NCI-H1092 (cell line): ENCODE measurements at places on chromosomes 5 and 9.

DNA sequence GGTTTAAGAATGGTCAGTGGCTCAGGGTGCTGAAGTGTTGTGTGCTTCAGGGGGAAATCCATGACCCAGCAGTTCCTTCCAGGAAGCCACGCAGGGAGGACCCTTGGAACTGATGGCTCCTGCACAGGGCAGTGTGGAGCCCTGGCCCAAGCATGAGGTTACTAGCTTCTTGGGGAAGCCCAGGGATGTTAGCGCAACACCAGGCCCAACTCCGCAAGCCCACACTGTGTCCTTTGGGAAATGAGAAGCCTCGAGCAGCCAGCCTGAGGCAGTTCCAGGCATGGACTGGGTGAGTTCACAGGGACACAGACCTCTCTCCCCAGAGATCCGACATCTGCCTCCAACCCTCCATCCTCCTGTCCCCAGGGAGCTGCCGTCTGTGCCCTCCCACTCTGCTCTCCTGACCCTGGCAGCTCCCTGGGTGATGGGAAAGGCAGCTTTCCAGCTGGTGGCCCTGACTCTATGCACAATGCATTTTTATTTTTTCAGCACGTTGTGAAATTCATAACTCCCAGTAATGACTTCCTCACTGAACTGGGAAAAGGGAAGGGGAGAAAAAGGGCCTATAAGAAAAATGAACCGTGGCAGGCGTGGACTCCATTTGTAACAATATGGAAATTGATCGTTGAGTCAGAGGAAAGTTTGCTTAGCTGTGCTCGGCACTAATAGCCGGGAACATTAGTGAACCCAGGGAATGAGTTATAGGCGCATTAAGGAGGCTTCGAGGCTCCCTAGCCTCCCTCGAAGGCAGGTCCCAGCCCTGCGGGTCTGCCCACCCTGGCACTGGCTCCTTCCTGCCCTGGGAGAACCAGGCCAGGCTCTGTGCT is 34.1 kb downstream of the LMX1B start:
- no peak for DNase-seq

GRCh38 chr5:179266291-179267070 is 78.8 kb downstream of the ADAMTS2 start:
- no peak for DNase-seq

DNA sequence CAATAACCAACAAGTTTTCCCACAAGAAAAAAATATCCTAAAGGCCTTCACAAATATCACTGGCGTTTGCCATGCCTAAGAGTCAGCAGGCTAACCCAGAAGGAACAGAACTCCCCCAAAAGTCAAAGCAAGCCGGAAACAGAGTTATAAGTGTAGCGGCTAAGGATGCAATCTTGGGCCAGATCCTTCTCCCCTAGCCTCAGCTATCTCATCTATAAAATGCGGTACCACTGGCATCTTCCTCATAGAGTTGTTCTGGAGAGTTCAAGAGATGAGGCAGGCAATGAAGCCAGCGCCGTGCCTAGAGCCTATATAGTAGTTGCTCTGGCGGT is 632 bp downstream of the DPM2 start:
- no peak for DNase-seq

DNA sequence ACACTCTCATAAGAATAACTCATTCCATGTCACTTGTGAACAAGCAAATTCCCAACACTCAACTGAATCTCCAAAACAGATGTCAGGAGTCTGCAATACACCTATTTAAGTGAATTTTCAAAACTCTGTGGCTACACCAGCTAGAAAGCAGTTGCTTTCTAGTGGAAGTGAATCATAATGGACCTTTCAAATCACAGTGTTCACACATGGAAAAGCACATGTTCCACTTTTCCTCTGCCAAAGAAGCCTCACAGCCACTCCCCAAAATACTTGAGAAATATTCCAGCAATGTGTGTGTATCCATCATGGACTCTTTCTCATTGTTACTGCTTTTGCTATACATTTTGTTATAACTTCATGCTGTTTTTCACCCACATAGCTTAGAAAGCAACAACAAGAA is 17.4 kb downstream of the MARCHF3 start:
- DNase-seq: no peak

- no peak for DNase-seq
Measured at GRCh38 chr9:93225892-93226291, 42.0 kb downstream of the WNK2 start.

- no peak for DNase-seq
Measured at GRCh38 chr9:17938035-17938655, 359.3 kb downstream of the SH3GL2 start.

GRCh38 chr9:125409217-125409636 is 147.6 kb downstream of the GAPVD1 start:
- no peak for DNase-seq

DNA sequence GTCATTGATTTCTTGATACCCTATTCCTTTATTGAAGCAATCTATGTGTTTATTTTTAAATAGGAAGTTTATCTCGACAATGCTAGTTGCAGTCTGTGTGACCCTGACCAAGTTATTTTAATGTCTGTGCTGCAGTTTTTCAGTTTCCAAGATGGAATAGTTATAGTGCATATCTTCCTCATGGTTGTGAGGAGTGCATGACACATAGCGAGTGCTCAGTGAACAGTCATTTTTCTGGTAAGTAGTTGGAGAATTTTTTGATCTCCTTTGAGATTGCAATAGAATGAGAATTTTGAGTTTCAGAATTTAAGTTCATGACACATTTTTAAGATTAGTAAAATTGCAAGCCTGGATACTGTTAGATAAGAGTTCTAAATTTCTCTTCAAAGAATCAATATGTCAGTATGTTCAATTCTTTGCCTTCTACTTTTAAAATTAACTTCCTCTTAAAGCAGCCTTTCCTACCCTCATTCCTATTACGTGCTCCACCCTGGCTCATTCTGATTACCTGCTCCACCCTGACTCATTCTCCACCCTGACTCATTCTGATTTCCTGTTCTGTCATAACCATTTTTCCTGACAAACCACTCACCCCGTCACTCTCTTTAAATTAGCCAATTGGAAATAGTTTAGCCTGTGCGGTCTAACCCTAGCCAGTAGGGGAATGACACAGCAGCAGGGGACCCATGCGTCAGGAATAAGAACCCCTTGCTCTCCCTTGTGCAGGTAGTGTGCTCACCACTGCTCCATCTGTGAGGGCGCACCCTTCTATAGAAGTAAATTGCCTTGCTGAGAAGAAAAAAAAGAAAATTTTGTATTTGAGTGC is 30.7 kb downstream of the SPIN1 start:
- no peak for DNase-seq

- DNase-seq: no peak
Measured at GRCh38 chr5:89228355-89228754, 345.4 kb upstream of the MEF2C start.

DNA sequence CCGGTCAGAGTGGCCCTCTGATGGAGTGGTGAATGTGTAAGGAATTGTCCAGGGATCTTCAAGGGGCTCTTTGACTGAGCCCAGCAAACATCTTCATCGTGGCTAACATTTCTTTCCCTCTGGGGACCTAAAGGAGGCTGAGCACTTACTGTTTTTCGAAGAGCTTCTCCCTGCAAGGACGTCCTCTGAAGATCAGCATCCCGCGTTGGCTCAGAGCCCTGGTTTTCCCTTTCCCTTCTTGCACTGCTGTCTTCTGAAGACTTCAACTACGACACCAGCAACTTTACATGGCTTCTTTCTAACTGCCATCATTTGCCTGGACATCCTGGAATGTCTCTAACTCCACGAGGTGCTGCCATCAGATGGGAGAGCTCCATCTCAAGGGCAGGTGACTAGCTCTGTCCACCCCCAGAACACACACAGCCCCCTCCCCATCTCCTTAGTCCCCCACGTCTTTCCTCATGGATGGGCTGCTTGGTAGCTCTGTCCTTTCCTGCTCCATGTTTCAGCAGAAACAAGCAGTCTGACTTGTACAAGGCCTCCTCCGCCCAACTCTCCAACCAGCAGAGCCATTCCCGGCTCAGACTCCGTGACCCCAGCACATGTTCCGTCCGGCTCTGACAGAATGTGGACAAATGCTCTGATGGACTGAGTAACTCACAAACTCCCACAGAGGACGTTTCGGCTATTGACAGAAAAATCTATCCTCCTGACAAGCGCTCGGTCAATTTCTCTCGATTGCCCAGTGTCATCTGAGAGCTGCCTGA is 17.1 kb downstream of the SHB start:
- DNase-seq: no peak

- DNase-seq: no peak
Measured at GRCh38 chr5:127227881-127228280, 62.7 kb upstream of the MEGF10 start.

DNA sequence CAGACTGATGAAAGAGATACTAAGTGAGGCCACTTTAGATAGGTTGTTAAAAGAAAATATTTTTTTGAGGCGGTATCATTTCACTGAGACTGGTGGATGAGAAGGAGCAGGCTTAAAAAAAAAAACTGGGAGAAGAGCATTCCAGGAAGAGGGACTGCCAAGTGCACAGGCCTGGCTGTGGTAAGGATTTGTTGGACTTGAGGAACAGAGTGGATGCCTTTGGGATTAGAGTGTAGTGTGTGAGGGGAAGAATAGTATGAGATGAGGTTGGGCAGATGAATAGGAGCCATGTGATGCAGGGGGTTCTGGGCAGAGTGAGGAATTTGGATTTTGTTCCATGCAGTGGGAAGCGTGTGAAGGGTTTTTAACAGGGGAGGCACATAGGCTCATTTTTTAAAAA is 57.9 kb downstream of the PBX3 start:
- DNase-seq: no peak

DNA sequence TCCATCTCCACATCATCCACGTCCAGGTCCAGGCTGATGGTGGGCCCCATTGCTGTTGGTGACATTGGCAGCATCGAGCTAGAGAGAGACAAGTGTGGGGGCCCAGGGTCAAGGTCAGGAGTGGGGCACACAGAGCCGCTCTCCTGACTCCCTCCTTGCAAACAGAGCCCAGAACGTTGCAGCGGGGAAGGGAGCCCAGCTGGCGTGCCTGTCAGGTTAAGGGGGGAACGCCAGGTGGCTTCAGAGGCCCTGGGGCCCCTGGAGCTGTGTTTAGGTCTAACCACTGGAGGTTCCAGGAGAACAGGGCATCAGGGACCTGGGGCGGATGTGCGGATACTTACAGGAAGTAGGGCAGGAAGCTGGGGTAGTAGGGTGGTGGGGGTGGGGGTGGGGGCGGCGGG is 7.5 kb downstream of the RNF44 start:
- DNase-seq: no peak

DNA sequence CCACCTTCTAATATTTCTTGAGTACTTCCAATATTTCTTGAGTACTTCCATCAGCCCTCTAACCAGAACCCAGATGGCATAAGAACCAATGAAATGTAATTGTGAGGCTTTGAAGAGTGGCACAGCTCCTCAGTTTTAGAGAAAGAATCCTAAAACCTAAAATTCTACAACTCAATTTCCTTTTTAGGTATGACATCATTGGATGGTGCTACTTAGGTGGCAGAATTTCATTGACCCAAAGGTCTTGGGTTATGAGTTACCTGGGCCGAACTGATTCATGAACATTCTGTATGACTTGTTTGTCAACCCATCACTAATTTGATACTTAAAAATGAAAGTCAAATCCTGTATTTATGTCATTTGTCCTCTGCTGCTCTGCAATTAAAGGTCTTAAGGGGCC is 13.1 kb downstream of the HMGCS1 start:
- no peak for DNase-seq

- DNase-seq: no peak
Measured at GRCh38 chr9:126033318-126033717, 286.1 kb downstream of the PBX3 start.

DNA sequence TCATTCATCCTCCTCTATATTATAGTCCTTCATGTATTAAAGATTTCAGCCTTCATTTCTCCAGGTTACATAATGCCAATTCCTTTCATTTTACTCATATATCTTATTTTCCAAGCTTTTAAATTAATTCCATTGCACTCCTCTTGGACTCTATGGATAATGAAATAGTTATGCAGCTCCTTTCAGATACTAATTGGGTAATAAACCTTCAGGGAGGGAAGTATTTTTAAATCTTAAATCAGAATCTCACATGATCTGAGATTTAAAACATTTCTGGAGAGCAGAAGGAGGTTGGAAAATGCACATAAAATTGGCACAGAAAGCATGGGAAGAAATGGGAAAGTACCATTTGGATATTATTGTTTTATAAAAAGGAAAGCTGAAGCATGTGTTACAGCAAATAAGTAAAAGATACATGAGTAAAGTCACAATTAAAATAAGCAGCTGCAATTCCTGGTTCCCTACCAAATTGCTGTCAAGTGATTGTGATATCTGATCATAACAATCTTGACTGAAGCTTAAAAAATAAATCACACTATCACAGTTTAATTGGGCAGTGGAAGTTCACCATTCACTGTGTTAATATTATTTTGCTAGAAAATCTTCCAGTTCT is 257.9 kb upstream of the NREP start:
- DNase-seq: no peak
